Activated CD4-positive, alpha-beta T cell treated with anti-CD3 and anti-CD28 coated beads for 24 hours (primary cell): ENCODE measurements at places on chromosomes 2 and 18.

DNA sequence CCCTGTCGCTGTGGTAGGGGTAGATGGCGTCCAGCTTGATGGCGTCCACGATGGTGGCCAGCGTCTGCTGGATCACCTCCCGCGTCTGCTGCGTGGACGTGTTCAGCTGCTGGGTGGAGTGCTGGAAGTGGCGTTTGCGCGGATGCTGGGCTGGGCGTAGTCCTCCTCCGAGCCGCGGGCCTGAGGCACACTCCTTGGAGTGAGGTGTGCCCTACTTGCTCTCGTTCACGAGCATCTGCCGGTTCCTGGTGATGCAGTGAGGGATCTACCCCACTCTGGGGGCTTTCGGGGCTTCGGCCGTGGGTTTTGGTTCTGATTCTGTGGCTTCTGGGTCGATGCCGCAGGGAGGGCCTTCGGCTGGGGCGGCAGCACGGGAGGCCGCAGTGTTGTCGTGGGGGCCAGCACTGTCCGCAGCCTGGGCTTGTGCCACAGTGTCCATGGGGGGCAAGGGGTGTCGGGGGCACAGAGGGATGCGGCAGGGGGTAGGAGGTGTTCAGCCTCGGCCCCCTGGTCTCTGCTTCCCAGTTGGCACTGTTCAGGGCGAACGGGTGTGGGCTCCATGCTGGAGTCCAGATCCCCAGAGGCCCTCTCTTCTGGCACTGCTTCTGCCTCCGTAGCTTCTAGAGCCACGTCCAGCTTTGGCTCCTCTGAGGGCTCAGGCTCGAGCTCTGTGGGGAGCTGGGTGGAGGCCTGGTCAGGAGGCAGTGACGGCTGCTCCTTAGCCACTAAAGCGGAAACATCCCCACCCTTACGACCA, 890.6 kb upstream of the LRRTM1 start:
- DNase-seq = no peak

- no peak for DNase-seq
Observed at GRCh38 chr2:16351137-16351536, 314.5 kb downstream of the CYRIA start.

DNA sequence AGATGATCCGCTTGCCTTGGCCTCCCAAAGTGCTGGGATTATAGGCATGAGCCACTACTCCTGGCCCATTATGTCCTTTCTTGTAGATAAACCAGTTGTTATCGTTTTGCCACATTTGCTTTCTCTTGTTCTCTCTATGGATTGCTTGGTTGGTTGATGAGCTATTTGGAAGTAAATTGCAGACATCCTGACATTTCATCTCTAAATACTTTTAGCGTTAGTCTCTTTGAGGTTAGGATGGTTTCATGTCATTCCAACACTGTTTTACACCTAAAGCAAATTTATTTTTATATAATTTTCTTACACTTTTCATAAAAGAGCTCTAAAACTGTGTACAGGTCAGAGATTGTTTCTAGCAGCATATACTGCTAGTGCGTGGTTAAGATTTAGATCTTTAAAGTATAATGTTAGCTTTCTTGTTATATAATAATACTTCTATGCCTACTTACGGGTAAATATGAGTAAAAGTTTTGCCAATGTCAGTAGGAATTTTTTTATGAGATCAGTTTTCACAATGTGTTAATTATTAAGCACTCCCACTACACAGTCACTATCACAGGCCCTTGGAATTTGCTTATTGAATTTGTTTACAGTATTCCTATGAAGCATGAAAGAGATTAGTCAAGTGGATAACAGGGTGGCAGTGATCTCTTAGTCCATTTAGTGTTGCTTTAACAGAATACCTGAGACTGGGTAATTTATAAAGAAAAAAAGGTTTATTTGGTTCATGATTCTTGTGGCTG, 10.3 kb downstream of the POLI start:
- no peak for DNase-seq

- DNase-seq = no peak
Observed at GRCh38 chr2:28268386-28268785, 124.3 kb upstream of the FOSL2 start.

- no peak for DNase-seq
Observed at GRCh38 chr2:122319539-122320132, 564.2 kb downstream of the TSN start.

DNA sequence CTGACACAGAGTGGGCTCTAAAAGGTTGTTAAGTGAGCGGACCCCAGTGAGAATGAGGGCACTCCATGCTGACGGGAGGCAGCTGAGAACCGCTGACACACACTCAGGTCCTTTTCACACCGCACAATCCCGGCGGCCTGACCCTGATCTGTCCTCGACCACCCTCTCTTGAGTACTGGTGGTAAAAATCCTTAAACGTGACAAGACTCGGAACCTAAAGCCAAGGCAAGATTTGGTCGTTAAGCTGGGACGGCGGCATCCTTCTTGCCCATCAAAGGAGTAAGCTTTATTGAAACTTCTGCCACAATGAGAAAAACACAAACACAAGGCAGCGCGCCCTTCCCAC, 569 bp downstream of the TMX3 start:
- no peak for DNase-seq

- DNase-seq = no peak
Observed at GRCh38 chr2:204255071-204255470, 290.2 kb upstream of the PARD3B start.

GRCh38 chr18:44744161-44745121, 63.8 kb downstream of the SETBP1 start:
- no peak for DNase-seq

GRCh38 chr2:44598330-44599119, 236.8 kb downstream of the CAMKMT start:
- DNase-seq = no peak

- no peak for DNase-seq
Observed at GRCh38 chr18:24456549-24456948, 3.9 kb upstream of the HRH4 start.

DNA sequence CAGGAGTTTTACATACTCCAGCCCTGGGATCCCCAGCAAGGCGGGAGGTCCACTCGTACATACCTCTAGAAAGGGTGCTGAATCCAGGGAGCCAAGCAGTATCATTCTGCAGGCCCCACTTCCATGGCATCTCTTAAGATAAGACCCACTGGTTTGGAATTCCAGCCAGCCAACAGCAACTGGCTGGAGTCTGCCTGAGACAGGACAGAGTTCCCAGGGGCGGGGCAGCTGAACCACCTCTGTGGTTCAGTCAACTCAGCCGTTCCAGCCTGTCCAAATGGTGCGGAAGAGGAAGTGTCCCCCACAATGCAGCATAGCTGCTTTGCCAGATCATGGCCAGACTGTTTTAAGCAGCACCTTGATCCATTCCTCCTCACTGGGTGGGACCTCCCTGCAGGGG, 33.2 kb downstream of the ZNF892 start:
- no peak for DNase-seq

- DNase-seq = no peak
Observed at GRCh38 chr2:121888189-121888557, 132.7 kb downstream of the TSN start.
